Stimulated activated CD8-positive, alpha-beta memory T cell treated with anti-CD3 and anti-CD28 coated beads, Interleukin-15, amount 100 ng/mL, for 4 hours (primary cell): ENCODE measurements at places on chromosomes 6 and 20.

- DNase-seq: no peak
Measured at GRCh38 chr6:971981-972640, 279.2 kb upstream of the EXOC2 start.

DNA sequence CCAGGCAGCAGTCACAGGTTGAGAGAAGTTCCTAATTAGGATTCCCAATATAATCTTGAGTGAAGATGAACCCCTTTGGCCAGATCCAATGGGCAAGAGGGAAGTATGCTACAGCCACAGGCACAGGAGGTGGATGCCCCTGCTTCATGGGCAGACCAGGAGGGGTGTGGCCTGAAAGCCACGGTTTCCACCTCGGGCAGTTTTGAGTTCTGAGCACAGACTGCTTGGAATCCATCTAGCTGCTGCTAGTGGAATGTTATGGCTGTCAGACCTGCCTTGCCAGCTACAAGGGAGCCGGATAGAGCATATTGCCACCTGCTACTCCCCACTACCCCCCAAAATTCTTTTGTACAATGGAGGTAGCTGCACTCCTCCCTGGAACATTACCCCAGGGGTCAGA, 672.9 kb downstream of the HACE1 start:
- no peak for DNase-seq

DNA sequence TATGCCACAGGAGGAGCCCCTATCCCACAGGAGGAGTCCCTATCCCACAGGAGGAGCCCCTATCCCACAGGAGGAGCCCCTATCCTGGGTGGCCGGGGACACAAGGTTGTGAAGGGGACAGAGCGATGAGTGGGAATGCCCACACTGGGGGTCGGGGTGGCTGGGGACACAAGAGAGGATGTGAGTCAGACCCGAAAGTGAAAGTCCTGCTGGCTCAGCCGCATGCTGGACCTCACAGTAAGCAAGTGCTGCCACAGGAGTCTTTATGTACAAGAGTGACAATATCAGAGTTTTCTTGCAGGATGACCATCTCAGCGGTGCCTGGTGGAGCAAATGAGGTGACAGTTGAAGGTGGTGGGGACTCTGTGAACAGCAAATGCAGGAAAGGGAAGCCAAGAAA, 93.7 kb downstream of the PSMB1 start:
- peak; percentile 16 for DNase-seq

- no peak for DNase-seq
Measured at GRCh38 chr6:63415286-63415685, 95.5 kb upstream of the LGSN start.

GRCh38 chr6:55643861-55644260, 64.9 kb upstream of the HMGCLL1 start:
- no peak for DNase-seq

- no peak for DNase-seq
Measured at GRCh38 chr6:148799647-148800046, 52.8 kb downstream of the UST start.

GRCh38 chr6:141988327-141988726, 144.4 kb upstream of the GJE1 start:
- DNase-seq: no peak

DNA sequence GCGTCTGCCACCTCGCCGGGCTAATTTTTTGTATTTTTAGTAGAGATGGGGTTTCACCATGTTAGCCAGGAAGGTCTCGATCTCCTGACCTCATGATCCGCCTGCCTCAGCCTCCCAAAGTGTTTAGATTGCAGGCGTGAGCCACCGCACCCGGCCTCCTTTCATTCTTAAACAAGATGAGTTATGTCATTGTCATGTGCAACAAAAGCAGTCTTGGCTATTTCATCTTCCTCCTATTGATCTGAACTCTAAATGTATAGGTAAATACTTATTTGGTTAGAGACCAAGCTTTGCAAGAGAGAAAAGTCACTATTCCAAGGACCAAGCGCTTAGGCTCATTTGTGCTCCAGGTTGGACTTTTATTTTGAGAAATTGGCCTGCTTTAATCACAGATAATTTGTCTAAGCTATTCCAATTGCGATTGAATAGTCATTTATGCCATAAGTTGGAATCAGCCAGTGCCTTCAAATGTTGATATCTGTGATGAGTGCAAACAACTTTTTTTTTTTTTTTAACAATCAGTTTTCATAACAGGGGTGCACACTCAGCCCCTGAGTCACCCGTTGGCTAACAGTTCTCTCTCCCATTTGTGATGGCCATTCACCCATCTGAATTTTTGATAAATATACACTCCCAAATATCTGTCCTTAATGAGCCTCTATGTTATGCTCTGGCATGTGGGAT, 167.3 kb downstream of the BCAS1 start:
- no peak for DNase-seq

- no peak for DNase-seq
Measured at GRCh38 chr20:7094438-7094997, 327.0 kb downstream of the BMP2 start.

DNA sequence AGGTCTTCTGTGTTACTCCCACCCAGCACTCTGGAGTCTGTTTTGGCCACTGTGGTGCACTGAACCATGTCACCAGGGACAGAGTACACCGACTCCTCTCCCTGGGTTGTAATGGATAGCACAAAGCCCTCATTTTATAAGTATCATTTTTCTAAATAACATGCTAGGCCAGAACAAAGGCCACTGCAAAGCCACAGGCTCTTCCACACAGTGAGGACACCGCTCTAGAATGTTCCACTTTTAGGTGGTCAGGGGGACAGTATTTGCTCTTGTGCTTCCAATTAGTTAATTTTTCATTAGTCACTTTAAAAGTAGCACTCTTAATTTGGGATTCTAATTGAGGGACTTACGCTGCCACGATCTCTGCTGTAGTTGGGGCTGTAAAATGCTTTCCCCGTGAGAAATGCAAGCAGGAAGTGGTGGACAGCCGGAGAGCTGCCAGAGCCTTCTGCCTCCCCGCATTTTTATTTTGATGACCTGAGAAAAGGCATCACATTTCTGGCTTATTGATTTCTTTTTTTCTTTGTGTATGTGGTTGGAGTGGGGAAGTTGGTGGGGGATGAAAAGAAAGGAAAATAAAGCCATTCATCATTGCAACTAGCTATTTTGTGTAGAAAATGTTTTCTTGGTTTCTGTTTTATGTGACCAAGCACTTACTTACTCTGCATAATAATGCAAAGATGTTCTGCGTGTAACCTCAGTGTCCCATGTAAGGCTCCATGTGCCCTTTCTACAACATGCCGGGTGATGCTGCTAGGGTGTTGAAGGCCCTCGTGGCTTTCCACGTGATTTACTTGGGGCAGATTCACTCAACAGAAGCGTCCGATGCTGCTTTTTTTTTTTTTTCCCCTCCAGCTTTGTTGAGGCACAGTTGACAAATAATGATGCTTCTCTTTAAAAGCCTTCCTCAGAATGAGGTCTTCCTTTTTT, 195.9 kb downstream of the SASH1 start:
- no peak for DNase-seq

DNA sequence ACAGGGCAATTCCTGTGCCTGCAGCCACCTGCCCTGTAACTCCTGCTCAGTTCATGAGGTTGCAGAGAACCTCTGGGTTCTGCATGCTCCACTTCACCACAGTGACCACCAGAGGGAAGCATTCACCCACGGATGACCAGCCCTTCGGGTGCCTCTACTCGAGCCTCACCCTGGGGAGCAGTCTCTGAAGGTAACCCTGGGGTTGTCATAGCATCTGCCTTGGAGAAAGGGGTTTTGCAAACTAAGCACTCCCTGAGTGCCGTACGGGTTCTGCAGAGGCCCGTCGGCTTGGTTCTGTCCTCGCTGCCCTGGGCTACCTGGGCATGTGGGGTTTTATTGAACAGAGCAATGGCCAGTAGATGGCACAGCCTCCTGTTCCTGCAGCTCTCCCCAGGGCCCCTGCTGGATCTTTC, 10.2 kb upstream of the CST5 start:
- peak; percentile 24 for DNase-seq

- no peak for DNase-seq
Measured at GRCh38 chr6:45148278-45148677, 179.9 kb upstream of the RUNX2 start.

GRCh38 chr6:12092762-12093161, 80.7 kb downstream of the HIVEP1 start:
- no peak for DNase-seq

DNA sequence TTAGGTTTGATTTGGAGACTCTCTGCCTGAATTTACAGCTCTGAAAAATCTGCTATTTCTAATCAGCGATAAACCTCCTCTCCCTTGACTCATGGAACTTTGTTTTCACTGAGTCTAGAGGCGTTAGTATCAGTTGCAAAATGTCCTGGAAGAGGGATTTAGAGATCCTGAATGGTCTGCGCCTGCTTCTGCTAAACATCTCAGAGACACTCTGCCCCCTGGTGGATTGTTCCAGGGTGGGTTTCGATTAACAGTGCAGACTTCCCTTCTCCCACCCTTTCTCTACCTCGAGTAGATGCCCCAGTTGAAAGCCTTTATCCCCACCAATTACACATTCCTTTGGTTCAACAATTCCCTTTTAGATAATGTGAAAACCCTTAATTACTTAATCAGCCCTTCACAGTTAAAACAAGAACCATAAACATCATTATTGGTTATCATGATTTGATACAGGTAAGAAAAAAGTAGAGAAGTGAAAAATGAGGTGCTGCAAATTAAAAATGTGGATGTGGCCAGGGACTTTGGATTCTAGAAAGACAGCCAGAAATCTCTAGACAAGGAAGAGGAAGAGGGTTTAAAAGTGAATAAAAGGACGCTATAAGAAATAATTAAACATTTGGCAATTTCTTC, 5.5 kb downstream of the HTR1B start:
- DNase-seq: no peak

GRCh38 chr6:20160541-20161283, 51.6 kb downstream of the MBOAT1 start:
- no peak for DNase-seq

DNA sequence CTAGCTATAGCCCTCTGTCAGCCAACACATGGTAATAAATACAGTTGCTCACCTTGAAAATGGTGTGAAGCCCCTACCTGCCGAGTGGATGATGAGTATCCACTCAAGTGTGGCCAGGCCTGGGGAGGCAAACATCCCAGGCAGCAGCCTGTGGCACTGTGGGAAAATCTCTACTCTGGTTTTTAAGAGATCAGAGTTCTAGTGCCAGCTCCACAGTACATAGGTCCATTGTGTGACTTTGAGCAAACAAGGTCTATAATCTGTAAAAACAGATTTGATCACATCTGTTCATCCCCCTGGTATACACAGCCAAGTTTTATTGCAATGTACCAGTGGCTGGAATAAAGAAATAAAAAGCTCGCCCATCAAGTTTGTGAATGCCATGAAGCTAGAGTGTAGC, 82.7 kb upstream of the ARMC2 start:
- no peak for DNase-seq

GRCh38 chr6:130239755-130240154, 17.0 kb upstream of the SAMD3 start:
- DNase-seq: no peak

- no peak for DNase-seq
Measured at GRCh38 chr6:16240589-16241320, 2.4 kb downstream of the GMPR start.

DNA sequence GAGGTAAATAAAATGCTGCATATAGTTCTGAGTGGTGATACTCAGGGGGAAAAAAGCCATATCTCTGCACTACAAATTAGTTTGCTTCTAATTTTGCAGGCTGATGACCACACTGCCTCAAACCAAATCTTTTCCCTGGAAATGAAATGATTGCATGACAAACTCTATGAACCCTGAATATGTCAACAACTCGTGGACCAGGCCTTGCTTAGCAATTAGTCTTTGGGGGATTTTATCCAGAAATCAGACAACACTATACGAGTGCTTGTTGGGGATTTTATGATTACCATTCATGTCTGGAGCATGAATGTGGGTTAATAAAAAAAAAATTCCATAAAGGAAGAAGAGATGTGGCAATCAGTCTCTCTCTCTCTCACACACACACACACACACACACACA, 42.0 kb downstream of the SOBP start:
- no peak for DNase-seq

DNA sequence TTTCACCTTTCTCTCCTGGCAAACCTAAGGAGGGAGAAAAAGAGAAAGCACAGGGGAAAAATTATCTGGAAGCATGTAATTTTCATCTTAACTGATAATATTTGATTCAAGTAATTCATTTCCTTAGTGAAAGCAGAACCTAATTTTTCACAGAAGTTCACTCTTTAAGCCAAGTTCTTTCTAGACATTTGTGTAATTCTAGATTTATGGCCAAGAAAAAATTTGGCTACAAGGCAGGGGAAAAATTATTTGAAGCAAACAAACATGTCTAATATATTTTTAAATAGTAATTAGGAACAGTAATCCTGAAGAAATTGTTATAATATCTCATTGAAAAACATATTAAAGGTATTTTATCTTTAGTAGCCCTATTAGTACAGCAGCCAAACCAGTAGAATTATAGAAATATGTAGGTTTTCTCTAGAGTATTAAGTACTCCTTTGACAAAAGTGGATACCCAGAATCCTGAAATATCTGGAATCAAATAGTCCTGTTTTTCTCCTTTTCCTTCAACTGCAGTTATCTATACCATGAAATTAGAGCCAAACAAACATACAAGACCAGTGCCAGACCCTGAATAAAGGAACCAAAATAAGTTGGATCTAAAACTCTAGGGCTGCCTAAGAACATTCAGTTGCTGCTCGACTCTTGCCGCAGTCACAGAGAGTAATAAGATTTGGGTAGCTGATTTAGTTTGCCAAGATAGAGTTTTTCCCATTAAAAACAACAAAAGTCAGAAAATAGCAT, 116.5 kb downstream of the COL12A1 start:
- DNase-seq: no peak
